ENCODE measurements at places on chromosomes 16 and 17.

DNA sequence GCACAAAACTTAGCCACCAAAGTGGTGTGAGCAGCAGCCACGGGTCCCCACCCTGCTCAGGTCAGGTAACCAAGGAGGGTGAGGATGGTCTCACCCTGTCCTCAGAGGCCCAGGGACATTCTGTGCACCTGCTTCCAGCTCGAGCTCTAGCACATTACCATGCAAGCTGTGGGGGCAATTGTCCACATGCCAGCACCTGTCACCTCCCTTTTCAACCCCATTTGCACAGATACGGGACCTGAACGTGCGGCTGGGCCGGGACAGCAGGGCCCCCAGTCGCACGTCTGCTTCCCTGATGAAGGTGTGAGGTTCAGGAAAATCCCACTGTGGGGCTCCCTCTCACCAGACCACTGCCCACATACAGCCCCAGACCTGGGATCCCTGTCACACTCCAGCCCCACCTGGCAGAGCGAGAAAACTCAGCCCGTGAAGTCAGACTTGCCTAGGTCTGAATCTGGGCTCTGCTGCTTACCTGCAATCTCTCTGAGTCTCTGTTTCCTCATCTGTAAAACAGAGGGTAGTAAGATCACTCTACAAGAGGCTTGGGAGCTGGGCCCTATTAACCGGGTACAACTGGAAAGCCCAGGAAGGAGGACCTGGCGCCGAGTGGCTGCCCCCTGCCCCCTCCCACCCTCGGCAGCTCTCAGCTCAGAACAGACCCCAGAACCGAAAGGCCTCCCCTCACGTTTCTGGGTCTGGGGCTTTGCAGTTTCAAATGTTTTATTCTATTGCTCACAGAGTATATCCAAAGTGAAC lies 7.9 kb downstream of the WFIKKN2 start:
- peak; percentile 45 for DNase-seq

- no peak for DNase-seq
Measured at GRCh38 chr16:80687606-80688005, 116.8 kb downstream of the CDYL2 start.

GRCh38 chr17:20706751-20707373 lies 127.3 kb downstream of the CDRT15L2 start:
- DNase-seq: no peak

DNA sequence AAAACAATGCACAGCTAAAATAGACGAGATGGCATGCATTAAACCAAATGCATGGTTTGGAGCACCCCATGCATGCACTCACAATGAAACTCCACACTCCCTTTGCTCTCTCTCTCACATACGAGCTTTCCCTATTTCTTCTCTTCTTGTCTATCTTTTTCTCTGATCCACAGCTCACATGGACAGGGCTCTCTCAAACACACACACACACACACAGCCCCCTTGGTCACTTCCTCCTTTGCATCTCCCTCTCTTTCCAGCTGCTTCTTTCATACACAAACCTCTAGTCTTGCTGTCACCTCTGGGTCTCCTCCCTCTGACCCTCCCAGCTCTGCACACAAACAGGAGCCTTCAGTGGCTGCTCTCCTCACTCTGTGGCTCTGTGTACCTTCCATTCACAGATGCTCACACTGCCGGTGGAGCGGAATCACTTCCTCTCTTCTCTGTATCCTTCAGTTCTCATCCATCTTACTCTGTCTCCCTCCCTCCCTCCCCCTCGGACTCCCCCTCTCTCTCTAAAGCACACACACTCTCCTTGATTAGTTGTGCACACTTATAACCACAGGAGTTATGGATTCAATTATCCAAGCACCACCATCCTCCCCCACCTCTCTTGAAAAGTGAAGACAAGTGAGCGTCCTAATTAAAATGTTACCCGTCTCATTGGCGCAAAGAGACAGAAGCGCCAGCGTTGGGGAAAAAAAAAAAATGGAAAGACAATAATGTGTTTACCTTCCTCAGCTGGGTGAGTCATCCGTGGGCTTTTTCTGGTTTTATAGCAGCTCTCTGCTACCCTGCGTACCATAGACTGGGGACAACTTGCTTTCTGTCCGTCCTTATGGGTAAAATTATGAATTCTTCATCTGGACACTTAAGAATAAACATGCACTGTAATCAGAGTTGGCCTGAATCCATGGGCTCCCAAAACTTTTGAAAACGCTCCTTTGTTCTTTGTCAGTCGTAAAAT lies 90.8 kb downstream of the SHISA6 start:
- DNase-seq: peak; percentile 22

DNA sequence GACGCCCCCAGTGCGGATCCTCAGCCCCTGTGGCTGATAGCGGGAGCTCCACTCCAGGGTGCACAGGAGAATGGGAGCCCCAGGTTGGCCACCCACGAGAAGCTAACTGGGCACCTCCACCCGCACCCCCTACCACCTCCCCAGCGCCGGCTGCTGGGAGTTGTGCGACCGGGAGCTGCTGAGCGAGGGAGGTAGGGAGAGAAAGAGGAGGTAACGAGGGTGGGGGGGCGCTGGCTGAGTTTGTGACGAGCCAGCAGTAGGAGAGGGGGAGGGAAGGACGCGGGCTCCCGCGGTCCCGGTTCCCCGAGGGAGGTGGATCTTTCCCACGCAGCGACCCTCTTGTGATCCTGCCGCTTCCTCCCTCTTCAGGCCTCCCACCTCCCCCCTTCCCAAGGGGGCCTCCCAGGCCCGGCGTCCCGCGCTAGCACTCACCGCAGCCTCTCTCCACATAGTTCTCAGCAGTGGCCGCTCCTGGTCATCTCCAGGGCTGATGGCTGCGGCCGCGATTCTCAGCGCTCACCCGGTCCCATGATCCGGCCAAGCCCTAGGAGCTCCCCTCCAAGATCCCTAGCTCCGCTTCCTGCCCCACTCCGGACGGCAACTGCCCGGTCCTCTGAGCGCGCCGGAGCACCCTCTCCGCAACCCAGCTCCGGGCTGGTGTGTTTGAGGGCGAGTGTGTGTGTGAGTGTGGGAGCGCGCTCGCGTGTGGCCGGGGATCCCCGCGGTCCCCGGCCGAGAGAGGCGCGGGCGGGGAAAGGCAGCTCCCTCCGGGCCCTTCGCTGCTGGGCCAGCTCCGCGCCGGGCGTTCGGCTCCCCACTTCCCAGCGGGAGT lies at the start of gene GRIN2A:
Gene GRIN2A, minus strand, starts transcription at position 207 of the 832 bp plus-strand sequence. CDS start 2,017 bp downstream, outside the sequence.
- DNase-seq: peak; percentile 68

GRCh38 chr16:12315330-12316136 lies 339.0 kb downstream of the SNX29 start:
- DNase-seq: no peak

GRCh38 chr16:53744449-53744848 lies 40.5 kb downstream of the FTO start:
- no peak for DNase-seq
